ENCODE measurements at places on chromosomes 7 and 10.
A peak's percentile ranks its signal among the peaks of the same experiment; 100 is the strongest.

GRCh38 chr10:77138541-77138940 is 499.1 kb downstream of the KCNMA1 start:
- DNase-seq, result no peak

- DNase-seq, result peak; percentile 44
Observed at GRCh38 chr7:78437118-78437517, 638.5 kb downstream of the PHTF2 start.

GRCh38 chr7:11829954-11830353 is 2.0 kb downstream of the THSD7A start:
- no peak for DNase-seq

DNA sequence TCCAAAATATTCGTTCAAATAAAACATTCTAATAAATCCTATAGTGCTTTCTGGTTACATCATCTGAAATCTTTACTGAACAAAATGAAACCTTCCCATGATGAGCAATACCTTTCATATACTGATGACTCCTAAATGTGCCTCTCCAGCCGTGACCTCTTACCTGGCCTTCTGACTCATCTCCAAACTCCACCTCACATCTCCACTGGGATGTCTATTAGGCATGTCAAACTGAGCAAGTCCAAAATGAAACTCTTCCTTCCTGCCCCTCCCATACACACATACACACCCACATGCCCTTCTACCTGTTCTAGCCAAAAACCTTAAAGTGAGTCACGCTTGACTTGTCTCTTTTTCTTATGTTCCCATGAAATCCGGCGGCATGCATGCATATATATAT is 22.9 kb downstream of the GSAP start:
- DNase-seq, result no peak

GRCh38 chr7:55593515-55594318 is 21.4 kb upstream of the VOPP1 start:
- no peak for DNase-seq

- DNase-seq, result no peak
Observed at GRCh38 chr10:7192831-7193361, 217.9 kb downstream of the SFMBT2 start.

DNA sequence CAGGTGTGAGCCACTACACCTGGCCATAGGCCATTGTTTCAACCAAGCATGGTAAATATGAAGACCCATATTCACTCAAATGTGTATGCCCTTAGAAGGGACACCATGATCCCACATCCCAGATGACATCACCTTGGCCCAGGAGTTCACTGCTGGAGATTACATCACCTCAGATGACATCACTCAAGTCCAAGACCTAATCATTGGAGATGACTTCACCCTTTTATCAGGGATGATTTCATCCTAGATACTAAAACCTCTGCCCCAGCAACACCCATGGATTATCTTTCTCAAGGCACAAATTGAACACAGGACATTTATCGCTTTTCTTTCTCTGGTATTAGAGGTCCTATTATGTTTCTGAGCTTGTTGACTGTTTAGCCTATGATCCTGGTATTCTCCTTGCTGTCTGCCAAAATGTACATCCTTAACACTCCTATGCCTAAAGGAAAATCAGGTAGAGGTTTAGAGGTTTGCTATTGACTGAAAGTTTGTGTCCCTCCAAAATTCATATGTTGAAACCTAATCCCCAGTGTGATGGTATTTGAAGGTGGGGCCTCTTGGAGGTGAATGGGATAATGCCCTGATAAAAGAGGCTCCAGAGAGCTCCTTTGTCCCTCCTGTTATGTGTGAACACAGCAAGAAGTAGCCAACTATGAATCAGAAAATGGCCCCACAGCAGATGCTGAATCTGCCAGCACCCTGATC is 9.8 kb upstream of the CYP2C18 start:
- no peak for DNase-seq

- peak; percentile 10 for DNase-seq
Observed at GRCh38 chr7:47758546-47758945, 176.6 kb upstream of the TNS3 start.

DNA sequence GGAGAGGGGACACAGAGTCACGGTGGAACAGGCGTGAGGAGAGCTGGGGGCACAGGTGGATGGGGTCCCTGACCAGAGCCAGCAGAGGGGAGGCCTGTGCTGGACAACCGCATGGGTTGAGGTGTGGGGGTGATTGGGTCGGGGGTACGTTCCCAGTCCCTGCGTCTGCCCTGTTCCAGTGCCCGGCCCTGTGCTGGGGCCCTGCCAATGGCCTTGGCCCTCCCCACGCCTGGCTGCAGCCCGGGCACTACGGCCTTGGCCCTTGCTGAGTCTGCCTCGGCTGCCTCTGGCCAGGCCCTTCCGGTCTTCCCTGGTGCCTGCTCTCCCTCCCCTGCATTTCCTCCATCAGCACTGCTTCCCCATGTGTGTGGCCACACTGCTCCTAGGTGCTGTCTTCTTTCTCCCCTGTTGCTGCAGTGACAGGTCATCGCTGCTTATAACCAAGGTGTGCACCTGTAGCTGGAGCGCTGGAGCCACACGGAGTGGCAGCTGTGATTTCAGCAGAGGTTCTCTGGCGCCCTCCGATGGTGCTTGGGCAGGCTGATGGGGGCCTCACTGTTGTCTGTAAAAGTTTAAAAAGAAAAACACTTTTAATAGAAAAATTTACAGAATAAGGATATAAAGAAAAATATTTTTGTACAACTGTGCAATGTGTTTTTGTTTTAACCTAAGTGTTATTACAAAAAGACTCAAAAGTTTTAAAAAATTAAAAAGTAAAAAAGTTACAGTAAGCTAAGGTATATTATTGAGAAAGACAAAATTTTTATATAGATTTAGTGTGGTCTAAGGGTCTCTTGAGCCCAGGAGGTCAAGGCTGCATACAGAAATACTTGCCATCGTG is 45.2 kb upstream of the BHLHA15 start:
- DNase-seq, result no peak

DNA sequence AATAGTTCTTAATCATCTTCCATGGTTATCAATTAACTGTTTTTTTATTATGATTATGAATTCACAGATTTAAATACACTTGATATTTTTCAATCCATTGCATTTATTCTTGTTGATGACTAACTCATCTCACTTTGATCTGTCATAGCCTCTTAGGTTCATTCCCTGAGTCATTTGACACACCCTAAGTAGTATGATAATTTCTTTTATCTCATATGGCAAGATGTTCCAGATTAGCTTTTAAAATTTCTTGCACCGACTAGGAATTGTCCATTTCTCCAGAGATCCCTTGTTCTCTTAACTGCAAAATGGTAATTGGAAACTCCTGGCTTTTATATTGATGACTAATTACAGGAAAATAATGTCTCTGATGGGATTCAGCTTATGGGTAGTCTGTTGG is 87.6 kb upstream of the CCDC6 start:
- no peak for DNase-seq

- no peak for DNase-seq
Observed at GRCh38 chr7:155710031-155710430, 65.6 kb downstream of the RBM33 start.

DNA sequence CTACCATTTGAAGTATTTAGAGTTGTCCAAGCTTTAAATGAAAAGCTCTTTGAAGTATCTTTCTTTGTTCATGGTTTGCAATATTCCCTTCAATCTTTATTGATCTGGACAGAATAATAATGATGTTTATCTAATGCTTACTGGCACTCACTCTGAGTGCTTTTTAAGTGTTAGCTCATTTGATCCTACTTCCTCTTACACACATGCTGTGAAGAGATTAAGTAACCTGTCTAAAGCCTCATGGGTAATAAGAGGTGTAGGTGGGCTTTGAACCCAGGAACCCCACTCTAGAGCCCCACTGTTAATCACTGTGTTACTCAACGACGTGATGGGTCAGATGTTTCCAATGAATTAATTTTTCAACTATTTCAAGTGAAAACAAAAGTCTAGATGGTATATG is 31.1 kb upstream of the ADD3 start:
- no peak for DNase-seq

GRCh38 chr10:102309916-102310315 is 64.6 kb downstream of the GBF1 start:
- no peak for DNase-seq

- no peak for DNase-seq
Observed at GRCh38 chr10:33287112-33287511, 47.4 kb downstream of the NRP1 start.

- DNase-seq, result peak; percentile 13
Observed at GRCh38 chr10:48551861-48552591, 52.8 kb downstream of the ARHGAP22 start.

DNA sequence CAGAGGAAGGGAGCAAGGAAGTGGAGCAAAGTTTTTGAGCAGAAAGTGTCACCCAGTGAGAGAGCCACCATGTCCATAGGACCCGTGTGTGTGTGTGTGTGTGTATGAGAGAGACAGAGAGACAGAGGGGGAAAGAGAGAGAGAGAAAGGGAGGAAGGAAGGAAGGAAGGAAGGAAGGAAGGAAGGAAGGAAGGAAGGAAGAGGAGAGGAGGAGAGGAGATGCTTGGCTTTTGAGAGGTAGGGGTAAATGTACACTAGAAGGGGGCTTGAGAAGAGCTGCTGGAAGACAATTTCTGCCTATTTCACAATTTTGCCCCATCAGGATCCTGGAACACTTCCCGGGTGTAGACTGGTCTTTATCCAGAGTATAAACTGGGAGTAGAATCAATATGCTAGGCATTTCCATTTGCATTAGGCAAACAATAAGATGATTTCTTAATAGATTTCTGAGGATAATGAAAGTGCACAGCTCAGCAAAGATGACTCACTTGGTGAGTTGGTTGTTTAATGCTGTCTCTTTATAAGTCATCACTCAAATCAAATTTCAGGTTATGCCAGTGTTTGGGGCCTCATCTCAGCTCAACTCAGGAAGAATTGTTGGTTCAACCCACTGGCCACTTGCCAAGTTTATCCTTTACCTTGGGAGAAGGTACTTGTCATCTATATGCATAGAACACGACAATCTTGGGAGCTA is 70.0 kb upstream of the FAM13C start:
- no peak for DNase-seq

DNA sequence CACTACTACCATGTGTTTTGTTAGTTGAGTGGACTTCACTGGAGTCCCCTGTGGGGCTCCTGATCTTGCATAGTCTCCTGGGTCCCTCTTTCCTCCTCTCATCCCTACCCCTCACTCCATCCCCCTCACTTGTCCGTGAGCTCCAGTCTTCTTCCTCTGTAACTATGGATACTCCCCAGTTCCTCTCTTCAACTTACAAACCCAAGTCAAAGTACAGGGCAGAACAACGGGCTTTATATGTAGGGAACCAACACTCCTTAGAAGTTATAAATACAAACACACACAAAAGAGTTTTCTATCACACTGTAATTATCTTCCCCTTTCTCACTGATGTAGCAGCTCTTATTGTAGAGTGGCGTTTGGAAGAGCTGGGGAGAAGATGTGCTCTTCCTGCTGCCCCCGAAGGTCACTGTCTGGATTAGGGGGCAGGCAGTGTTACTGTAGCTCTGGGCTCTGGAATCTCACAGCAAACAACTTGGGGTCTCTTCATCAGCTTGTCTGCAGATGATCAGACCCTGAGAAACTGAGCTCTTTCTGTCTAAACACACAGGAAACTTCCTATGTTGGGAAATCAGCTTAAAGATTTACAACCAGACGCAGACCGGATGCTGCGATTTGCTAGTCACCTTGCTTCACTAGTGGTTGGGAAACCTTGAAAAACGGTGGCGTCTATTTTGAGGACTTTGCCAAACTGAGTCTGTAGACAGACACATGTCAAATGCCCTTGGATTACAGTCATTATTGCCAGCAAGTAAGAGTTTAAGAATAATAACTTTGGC is 13.6 kb downstream of the SNX10 start:
- no peak for DNase-seq

DNA sequence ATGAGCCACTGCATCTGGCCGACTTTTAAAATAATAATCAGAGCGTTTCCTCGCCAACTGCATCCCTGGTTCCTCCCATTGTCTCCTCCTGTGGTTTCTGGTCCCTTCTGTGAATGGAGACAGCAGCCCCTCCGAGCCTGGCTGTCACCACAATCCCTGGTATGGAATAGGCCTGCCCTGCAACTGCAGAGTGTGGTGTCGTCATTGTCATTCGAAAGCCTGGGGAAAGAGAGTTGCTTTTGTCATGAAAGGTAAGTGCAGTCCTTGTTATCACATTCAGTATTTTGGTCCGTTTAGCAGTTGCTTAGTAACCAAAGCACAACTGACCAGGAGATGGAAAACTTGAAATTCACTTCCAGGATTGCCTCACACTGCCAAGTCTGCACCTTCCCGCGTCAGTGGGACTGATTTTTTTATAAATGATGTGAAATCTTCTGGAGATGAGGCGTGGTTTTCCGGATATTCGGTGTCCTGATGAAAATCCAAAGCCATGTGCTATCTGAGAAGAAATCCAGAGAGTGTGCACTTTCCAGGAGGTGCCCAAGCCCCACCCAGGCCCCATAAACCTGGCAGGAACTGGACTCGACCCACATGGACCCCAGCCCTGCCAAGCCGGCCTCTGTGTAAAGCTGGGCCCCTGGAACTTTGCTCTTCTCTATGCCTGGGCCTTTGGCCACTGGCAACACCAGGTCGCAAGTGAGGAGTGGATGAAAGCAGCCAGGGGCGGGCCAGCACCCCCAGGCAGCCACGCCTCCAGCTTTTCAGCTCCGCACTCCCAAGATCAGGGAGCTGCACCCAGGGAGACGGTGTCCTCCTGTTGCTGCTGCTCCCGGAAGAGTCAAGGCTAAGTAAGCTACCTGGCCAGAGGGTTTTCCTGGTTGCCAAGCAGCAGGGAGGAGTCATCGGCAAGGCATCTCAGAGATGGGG is 133.7 kb upstream of the SH2B2 start:
- peak; percentile 13 for DNase-seq

DNA sequence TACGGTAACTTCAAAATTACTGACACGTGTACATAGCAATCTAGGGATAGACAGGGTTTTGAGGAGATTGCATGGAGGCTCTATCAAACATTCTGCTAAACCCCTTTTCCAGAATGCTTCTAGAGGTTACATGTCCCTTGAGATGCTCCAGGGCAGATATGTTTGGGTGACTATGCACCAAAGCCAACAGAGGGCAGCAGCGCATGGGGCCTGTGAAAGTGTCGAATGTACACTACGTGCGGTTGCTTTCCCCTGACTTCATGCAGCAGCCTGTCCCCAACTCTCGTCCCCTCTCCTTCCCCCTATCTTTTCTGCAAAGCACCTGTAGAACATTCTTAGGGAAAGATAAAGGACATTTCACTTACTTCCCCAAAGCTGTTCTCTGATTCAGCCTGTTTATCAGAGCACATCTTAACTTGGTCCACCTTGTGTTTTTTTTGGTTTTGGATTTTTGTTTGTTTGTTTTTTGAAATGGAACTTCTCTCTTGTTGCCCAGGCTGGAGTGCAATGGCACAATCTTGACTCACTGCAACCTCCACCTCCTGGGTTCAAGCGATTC is 90.2 kb downstream of the UBE3C start:
- no peak for DNase-seq

GRCh38 chr10:113274176-113274829 is 278.6 kb upstream of the HABP2 start:
- no peak for DNase-seq

DNA sequence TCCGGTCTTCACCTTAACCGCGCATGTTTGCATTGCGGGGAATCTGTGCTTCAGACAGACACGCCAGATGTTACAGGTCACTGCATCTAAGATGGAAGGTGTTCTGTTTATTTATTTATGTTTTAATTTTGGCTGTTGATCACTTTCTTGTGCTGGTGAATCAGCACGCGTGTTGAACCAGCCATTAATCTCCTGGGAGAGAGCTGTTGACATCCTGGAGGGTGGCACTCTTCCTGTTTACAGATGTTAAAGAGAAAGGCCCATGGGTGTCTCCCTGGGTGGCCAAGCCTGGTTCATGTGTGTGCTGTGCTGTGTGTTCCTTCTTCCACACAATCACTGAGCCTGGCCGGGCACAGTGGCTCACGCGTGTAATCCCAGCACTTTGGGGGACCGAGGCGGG is 355.3 kb downstream of the PAXIP1 start:
- no peak for DNase-seq

GRCh38 chr7:114819616-114820362 is 102.1 kb upstream of the MDFIC start:
- peak; percentile 97 for DNase-seq
